ENCODE measurements at places on chromosomes 6 and 20.
A peak's percentile ranks its signal among the peaks of the same experiment; 100 is the strongest.

GRCh38 chr6:126010040-126010439 is 23.7 kb downstream of the TRMT11 start:
- no peak for DNase-seq

DNA sequence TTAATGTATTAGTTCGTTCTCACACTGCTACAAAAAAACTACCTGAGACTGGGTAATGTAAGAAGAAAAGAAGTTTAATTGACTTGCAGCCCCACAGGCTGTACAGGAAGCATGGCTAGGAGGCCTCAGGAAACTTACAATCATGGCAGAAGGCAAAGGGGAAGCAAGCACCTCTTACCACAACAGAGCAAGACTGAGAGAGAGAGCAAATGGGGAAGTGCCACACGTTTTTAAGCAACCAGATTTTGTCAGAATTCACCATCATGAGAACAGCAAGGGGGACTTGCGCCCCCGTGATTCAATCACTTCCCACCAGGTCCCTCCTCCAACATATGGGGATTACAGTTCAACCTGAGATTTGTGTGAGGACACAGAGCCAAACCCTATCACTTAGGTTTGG is 70.8 kb upstream of the SRSF6 start:
- no peak for DNase-seq

DNA sequence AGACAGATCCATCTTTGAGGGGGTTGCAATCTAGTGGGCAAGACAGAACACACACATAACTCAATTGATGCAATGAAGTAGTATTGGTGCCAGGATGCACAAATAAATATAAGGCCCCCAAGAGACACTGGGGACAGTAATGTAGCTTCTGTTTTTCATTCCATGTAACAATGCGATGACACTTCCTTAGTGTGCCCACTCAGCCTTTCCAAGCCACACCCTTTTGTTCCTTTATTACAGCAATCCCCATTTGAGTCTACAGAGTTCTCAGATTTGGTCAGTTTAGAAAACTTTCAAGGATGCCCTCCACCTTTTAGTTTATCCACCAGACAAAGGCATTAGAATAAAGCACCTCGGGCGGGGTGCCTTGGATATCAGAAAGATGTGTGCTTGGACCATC is 15.5 kb downstream of the TGM3 start:
- DNase-seq: no peak

- no peak for DNase-seq
Measured at GRCh38 chr6:46234156-46234556, 63.4 kb upstream of the ENPP5 start.

- DNase-seq: peak; percentile 63
Measured at GRCh38 chr20:17967521-17968365, 851 bp downstream of the SNX5 start.

- DNase-seq: no peak
Measured at GRCh38 chr20:21234806-21235483, 68.2 kb upstream of the XRN2 start.

- peak; percentile 91 for DNase-seq
Measured at GRCh38 chr6:139743664-139744437, 369.4 kb upstream of the CITED2 start.

DNA sequence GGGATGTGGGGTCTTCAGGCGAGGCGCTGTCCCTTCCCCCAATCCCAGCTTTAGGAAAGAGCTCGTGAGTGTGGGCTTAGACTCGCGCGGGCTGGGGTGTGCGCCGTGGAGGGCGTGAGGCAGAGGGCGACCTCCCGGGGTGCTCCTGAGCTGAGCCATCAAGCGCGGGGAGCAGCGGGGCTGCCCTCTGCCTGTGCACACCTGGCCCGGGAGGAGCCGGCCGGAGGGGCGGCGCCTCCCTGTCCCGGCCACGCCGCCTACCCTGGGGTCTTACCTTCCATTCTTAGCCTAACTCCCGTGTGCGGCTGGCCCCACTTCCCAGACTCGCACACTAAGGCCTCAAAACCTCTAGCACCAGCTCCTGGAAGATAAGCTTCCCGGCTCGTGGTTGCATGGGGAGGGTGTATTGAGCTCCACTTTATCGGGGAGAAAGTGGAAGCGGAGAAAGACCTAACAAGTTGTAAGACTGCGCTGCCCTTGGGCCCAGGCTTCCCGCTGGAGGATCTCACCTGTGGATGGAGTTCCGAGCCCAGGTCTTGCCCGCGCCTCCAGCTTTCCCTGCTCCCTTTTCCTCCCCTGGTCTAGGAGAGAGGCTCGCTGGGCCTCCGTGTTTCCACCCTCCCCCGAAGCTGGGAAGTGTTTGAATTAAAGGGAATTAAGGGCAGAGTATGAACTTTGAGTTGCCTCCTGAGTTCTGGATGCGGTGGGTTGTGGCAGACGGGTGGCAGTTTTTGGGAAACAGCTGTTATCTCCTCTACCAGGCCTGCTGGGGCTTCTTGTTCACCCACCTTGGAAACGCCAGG is 1.2 kb downstream of the DNMT3B start:
- no peak for DNase-seq

DNA sequence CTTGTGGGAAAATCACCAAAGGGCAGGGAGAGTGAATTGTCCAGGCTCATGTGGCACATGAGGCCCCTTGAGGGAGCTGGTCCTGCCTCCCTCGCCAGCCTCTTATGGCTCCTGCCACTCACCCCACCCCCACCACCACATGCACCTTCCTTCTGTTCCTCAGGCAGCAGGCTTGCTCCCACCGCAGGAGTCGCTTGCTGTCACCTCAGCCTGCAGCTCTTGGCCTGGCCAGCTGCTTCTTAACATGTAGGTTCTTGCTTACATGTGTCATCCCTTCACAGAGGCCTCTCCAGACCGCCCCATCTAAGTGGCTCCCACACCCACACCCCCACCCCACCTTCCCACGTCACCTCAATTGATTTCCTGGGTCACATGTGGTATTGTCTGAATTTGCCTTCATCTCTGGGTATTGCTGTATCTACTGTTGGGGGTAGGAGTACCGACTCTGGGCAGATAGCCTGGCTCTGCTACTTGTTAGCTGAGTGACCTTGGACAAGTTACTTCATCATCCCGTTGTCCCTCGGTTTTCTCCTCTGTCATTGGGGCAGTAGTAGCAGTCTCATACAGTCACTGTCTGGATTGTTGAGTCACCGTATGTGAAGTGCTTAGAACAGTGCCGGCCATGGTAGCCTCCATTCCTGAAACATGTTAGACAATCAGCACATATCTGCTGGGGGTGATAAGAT is 41.7 kb downstream of the SLC9A8 start:
- DNase-seq: no peak

DNA sequence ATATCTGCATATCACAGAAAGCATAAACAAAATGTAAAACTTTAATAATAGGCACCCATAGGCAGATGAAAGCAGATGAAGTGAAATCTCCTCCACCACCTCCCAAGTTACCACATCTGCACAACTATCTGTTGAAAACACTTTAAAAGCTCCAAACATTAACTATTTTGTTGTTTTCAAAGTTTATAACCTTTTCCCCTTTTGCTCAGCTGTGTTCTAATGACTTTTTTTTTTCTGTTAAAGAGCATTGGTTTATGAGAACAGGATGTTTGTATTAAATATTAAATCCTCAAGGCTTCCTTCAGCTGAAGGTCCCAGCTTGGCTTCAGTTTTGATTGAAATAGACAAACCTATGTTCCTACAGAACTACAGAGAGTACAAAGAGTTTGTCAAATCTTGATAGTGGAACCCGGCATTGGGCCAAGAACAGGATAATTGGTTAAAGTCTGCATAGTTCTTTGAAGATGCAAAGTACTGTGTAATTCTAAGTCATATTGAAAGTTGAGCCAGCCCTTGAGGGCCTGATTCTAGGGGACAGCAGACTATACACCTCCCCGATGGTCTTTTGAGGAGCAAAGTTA is 255.1 kb upstream of the JAG1 start:
- DNase-seq: no peak

DNA sequence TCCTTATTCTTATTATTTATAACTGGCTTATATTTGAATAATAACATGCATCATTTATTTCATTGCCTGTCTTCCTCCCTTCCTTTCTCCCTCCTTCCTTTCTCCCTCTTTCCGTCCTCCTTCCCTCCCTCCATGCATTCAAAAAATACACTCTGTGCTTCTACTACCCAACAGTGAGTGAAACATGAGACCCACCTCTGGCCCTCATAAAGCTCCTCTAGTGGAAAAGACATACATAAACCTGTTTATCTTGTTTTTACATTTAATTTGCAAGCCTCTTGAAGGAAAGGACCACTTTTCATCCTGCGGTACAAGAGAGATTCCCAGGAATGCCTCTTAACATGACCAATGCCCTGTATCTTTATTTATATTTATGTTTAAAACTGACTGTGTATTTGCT is 21.8 kb upstream of the ISM1 start:
- no peak for DNase-seq

DNA sequence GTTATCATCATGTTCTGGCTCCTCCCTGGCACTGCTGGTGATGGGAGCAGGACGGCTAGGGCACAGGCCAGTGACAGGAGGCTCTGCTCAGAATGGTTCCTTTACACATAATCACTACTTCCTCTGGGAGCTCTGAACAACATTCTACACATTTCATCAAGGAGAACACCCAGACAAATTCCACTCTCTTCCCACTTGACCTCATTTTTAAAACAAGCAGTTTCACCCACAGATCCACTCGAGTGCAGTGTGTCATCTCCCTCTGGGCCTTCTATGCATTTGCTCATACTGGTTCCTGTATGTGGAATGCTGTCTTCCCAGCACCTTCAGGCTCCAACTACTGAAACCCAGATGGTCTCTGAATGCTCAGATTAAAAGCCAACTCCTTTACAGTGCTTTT is 84.8 kb downstream of the ELOVL5 start:
- peak; percentile 32 for DNase-seq

- no peak for DNase-seq
Measured at GRCh38 chr6:6256886-6257285, 63.6 kb downstream of the F13A1 start.

DNA sequence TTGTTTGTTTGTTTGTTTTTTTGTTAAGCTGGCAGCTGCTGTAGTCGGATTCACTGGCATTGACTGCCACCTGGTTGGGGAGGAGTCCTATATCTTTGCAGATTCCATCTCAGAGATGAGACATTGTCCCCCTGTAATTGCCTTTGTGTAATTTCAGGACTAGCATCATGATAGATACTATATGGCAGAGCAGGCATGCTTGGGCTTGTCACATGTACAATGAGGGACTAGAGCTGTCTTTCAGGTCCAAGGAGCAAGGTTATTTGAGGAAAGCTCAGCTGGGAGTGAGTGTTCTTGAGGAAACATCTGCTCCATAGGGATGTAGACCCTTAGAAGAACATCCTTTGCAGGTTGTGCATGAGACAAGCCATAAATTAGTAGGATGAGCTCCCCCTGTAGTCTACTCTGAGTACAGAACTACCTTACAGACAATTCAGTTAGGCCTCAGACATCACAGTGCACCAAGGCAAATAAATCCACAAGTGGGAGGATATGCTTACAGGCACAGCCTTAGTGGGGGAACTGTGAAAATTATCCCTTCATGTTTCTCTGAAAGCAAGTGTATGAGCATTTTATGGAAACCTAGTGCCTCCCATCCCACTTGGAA is 62.1 kb downstream of the BMP2 start:
- DNase-seq: no peak

GRCh38 chr6:137210903-137211302 is 8.3 kb downstream of the IFNGR1 start:
- DNase-seq: no peak

DNA sequence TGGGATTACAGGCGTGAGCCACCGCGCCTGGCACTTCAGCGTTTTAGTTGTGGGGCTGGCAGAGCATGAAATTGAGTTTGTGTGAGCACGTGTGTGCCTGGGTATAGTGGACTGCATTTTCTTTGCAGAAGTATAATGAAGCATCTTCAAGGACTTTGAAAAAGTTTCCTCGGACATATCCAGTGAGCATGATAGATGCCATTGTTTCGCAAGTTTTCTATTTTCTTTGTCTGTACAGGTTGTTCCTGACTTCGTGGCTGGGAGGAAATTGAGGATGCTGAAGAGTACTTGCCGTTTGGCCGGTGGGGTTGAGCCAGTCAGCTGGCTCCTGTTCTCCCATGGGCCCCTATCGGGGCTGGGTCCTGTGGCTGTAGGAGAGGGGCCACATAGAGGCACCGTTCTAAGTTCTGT is 55.9 kb downstream of the RREB1 start:
- DNase-seq: no peak

GRCh38 chr20:24499472-24499871 is 30.0 kb downstream of the SYNDIG1 start:
- no peak for DNase-seq

DNA sequence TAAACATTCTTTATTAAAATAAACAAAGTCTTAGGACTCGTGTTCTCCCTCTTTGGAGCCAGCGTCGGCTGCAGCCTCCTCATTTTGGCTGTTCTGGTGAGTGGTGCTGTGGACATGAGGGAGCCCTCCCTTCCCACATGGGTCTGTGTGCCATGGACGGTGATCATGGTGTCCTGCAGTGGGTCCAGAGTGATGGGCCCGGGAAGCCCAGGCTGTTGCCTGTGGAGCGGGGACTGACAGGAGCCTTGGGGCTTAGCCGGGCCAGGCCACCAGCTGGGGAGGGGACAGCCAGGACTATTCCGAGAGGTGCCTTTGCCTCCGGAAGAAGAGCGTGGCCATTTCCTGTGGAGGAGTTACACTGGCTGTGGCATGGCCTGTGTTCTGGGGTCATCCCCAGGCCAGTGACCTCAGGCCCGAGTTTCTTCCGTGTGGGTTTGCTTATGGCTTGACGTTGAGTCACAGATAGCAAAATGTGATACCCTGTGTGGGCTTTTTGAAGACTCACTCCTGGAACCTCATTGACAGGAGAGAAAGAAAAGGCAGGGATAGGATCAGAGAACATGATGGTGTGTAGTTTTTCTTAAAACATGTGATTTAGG is 153.4 kb downstream of the DTNBP1 start:
- DNase-seq: peak; percentile 27

DNA sequence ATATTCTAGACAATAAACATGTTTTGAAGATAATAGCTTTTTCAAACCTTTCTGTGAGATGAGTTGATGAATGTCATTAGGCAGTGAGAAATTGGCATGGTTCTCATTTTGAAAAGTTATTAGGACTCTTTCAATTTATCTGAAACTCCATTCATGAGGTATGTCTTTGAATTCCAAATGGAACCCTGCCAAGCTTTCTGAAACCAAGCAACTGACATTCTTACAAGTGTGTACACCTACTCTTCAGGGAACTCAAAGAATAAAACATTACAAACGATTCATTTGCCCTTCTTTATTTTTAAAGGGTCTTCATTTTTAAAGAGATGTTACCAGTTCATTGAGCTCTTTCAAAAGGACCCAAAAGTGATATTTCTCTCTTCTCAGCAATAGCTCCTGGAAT is 2.1 kb upstream of the TRDN start:
- no peak for DNase-seq

- DNase-seq: peak; percentile 72
Measured at GRCh38 chr6:30450909-30451841, 38.1 kb upstream of the HLA-E start.

Data from cardiac muscle cell (in vitro differentiated cells and primary cell).